Right ventricle myocardium superior (tissue), 1 donor: ENCODE measurements at places on chromosomes 1 and 21. TPM values are rescaled to one million over a fixed set of nuclear protein-coding genes. Genes with fewer than 3 reads are reported as not detected.

DNA sequence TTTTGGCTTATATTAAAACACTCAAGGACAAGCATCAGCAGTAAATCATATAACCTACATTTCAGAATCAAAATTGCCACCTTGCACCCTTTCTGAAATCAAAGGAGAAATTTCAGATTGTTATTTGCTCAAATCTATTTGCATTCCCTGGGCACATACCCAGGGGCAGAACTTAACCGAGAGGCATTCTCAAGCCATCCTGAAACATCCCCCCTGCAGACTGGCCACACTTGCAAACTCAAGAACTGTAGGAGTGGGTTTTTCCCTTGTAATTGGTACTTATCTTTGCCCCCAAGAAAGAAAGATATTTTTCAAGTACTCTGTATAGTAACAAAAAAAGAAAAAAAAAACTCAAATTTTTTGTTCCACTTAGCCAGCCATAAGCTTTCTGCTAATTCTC lies 213.6 kb upstream of the ESRRG start:
- DNase-seq = no peak

GRCh38 chr1:61269602-61270001 lies 187.2 kb downstream of the NFIA start:
- no peak for DNase-seq

- no peak for DNase-seq
Observed at GRCh38 chr1:230857077-230857476, 11.2 kb downstream of the C1orf198 start.

GRCh38 chr1:58791106-58791505 lies 7.3 kb upstream of the JUN start:
- DNase-seq = no peak

The LYSMD1 gene
- 10.7 TPM for total RNA-seq

- no peak for DNase-seq
Observed at GRCh38 chr1:93798291-93798690, 80.7 kb downstream of the DNTTIP2 start.

The LAX1 gene
- 0.24 TPM for total RNA-seq

- no peak for DNase-seq
Observed at GRCh38 chr1:93871366-93871765, 7.6 kb downstream of the DNTTIP2 start.

The INAVA gene
- total RNA-seq = not detected

The GUCA2A gene
- total RNA-seq = not detected

DNA sequence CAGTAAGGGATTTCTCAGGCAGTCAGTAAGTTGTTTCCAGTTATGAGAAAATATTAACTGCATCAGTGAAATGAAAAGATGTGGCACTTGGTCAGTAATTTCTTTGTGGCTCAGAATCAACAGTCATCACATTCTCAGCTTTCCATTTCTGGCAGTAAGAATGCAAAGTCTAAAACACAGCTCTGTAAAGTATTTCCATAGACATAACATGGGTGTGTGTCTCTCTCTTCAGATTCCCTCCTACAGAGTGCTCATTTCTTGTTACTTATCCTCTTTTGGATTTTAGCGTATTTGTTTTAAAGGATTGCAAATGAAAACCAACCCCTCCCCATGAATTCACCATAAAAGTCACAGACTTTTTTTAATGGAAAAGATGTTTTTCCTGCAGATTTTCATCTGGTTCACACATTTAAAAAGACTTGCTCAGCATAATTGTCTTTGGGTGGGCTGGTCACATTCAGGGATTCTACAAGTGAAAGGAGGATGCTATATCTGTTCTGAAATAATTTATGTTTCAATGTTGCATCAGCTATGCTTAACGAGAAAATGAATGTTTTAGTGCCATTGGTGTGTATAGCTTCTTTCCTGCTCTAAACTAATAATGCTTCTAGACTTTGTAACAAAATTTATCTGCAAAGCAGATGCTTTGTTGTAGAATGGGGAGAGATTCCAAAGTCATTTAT lies 34.6 kb upstream of the CD55 start:
- DNase-seq = no peak
